ENCODE measurements at places on chromosomes 7 and 10.

GRCh38 chr7:94382132-94382531, 12.6 kb upstream of the COL1A2 start:
- no peak for DNase-seq

DNA sequence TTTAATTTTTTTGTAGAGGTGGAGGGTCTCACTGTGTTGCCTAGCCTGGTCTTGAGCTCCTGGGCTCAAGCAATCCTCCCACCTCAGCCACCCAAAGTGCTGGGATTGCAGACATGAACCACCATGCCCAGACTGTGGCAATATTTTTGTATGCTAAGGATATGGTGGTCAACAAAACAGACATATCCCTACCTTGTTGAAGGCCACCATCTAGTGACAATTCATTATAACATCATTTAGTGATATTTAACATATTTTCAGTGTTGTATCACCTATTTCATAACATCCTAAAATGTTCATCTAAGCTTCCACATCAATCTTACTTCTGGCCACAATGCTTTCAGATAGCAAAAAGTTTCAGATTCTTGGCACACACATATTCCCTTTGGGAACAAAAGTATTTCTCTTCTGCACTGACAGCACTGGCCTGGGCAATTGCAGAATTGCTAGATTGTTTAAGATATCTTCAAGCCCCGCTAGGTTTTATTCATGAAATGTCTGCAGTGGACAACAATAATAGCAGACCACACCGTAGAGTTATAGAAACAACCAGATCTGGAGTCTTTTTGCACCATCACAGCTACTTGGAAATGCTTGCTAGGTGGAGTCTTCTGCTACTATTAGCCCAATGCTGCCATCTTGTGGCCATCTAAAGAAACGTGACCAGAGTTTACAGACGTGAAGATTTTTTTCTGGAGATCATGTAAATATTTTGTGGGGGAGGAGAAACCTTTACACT, 58.4 kb downstream of the DNAJC12 start:
- DNase-seq: peak; percentile 53

DNA sequence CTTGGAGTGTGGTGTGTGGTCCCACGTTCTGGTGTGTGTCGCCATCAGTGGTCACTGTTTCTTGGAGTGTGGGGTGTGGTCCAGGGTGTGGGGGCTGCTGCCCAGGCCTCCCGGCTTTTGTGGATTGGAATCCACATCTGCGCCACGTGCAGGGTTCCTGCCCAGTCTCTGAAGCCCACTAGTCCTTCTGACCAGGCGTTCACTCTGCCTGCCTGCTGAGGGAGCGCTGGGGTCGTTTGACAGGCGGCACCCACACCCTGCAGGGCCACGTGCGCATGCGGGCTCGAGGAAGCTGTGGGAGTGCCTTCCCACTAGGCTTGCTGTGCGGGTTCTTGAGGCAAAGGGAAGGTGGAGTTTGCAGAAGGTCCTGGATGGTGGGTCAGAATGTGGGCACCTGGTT, 51.4 kb downstream of the INPP5A start:
- no peak for DNase-seq

DNA sequence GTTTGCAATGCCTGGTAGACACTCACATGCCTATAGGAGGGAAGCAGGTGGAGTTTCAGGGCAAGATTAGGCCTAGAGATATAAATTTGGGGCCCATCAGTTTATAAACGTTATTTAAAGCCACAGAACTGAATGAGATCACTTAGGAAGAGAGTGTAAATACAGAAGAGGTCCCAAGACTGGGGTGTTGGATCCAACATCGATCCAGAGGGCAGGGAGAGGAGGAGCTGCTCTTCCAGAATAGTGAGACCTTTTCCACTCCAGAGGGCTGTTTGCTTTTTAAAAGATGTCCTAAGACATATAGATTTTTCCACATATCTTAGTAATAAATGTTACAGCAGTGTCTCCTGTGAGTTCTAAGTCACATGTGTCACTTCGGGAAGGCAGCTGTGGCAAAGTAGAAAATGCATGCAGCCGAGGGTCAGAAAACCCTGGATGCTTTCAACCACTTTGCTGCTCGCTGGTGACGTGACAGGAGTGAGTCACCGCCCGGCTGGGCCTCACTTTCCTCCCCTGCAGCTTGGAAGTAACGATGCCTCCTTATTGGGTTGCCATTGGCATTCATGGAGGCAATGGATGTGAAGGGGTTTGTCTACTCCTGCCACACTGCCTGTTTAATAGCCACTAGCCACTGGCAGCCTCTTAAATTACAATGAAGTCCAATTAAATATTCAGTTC, 95.4 kb downstream of the TRIL start:
- no peak for DNase-seq

All from AG08396 (cell line).